Hepatocyte (in vitro differentiated cells): ENCODE measurements at places on chromosomes 5 and 9. TPM values are rescaled to one million over a fixed set of nuclear protein-coding genes. Genes with fewer than 3 reads are reported as not detected.

Gene NME5
- polyA plus RNA-seq = 1.8 and 2.6 TPM in 2 replicates

DNA sequence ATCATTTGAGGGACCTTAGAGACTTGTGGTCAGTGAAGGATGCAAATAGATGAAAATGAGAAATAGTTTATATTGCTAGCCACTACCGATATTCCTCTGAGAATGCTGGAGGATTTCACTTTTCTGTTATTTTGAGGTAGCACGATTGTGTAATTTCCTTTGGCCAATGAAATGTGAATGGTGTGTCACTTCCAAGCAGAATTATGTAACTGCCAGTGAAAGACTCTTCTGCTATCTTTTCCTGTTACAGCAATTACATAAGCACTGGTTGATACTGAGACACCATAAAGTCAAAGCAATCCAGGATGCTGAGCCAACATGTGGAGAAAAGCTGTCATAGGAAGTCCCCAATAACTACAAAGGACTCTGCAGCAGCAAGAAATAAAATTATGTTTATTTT, 3.6 kb upstream of the PCDHA2 start:
- no peak for DNase-seq

DNA sequence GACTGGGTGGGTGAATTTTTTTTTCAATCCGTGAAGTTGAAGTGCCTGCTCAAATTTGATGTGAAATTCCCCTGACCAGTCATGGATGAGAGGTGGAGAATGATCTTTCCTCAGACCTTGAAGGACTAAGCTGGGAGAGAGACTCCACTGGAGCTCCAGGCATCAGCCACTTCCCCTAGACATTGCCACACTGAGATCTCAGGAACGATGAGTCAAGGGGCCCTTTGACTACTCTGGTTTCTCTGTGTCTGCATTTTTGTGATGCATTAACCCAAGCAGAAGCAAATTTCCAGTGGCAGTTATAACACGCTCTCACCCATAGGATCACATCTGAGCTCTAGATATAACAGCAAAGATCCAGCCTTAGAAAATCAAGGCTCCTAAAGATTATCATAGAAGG, 171.2 kb upstream of the KIF2A start:
- DNase-seq = peak; percentile 8

DNA sequence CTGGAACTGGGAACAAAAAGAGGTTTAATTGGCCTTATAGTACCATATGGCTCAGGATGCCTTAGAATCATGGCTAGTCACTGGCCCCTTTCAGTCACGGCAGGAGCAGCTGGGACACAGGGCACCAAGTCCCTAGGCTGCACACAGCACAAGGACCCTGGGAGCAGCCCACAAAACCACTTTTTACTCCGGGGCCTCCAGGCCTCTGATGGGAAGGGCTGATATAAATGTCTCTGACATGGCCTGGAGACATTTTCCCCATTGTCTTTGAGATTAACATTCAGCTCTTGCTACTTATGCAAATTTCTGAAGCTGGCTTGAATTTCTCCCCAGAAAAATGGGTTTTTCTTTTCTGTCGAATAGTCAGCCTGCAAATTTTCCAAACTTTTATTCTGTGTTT, 1026.4 kb upstream of the COX7C start:
- DNase-seq = no peak

GRCh38 chr9:131037335-131038255, 28.6 kb downstream of the LAMC3 start:
- peak; percentile 31 for DNase-seq

- no peak for DNase-seq
These were observed 10.6 kb upstream of the NDUFS4 start for GRCh38 chr5:53549792-53550191.

Gene DBH
- polyA plus RNA-seq = 0.32 and 0.44 TPM in 2 replicates

Gene SH3TC2
- polyA plus RNA-seq = 1.3 and 2.2 TPM in 2 replicates

GRCh38 chr9:133737774-133738639, at the start of gene SARDH:
Gene SARDH, minus strand, starts transcription at chr9:133738352. Its CDS starts 4,179 bp downstream, at chr9:133734173.
- DNase-seq = peak; percentile 75

GRCh38 chr5:39256477-39257235, 37.3 kb upstream of the FYB1 start:
- DNase-seq = no peak

DNA sequence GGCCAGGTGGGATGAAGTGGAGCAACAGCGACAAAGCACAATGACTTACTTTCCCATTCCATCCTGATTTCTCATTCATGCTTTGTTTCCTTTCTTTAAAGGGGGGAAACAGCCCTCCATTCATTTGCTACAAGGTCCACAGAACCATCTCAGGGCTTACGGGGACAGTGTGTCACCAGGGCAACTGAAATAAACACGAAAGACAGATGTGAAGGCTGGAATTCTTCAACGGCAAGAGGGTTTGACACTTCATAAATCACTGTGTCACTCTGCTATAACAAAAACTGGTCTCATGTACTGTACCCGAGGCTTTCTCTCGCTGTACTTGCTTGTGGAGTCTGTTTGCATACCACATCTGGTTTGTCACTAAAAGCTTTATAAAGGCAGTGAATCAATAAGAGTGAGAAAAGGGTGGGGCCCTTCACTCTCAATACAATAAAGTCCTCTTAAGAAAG, 150.8 kb downstream of the EFNA5 start:
- peak; percentile 50 for DNase-seq

DNA sequence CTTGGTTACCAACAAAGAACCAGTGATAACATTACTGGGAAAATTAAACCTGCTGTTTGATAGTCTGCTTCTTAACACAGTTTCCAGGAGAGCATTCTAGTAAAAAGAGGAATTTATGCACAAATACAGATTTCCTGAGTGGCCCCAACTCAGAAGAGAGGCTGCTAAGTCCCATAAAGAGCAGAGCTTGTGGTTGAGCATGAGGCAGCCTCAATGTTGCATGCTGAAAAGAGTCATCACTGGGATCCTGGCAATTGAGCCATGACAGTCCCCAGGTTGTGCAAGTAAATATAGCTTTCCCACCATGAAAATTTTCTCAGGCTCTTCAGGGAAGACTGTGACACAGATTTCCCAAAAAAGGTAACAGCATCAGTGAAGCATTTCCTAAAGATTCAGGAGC, 47.5 kb upstream of the ADRB2 start:
- DNase-seq = no peak

Gene ENTREP1
- 0.94 and 4.9 TPM in 2 replicates for polyA plus RNA-seq

Gene TXN
- polyA plus RNA-seq = 416 and 426 TPM in 2 replicates

DNA sequence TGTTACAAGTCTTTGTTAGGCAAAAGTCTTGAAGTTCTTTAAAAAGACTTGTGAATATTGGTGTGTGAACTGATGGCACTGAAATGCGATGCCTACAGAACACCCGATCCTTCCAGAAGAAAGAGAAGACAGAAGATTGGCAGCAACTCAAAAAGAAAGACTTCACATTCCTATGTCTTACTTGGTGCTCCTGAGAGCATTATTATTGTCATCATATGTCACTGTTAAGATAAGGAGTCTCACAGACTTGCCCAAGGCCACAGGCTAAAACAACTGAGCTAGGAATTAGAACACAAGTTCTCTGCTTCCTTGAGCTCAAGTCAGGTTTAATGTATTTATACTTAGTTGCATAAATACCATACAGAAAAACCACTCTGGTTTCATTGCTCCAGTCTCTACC, 198.0 kb downstream of the PARP8 start:
- DNase-seq = no peak

GRCh38 chr5:133120156-133120750, 68.4 kb downstream of the HSPA4 start:
- DNase-seq = no peak

DNA sequence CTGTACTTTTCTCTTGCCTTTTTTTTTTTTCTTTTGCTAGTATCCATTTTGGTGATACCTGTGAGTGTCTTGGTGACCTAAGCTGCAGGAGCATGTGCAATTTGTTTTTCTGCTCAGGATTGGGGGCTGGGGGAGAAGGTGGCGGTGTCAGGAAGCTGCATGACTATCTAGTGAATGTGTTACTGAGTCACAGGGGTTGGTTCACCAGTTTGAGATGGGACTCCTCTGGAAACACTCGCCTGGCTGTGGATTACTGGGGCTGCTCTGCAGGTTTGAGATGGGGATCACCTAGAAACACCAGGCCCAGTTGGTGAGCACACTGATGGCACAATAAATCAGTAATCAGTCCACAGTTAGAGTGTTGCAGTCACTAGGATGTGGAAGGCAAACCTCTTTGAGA, 447.9 kb downstream of the SPATA31D1 start:
- no peak for DNase-seq

GRCh38 chr5:128813317-128814070, 151.8 kb upstream of the SLC27A6 start:
- DNase-seq = no peak

Gene DOCK8
- 3.0 and 6.5 TPM in 2 replicates for polyA plus RNA-seq

DNA sequence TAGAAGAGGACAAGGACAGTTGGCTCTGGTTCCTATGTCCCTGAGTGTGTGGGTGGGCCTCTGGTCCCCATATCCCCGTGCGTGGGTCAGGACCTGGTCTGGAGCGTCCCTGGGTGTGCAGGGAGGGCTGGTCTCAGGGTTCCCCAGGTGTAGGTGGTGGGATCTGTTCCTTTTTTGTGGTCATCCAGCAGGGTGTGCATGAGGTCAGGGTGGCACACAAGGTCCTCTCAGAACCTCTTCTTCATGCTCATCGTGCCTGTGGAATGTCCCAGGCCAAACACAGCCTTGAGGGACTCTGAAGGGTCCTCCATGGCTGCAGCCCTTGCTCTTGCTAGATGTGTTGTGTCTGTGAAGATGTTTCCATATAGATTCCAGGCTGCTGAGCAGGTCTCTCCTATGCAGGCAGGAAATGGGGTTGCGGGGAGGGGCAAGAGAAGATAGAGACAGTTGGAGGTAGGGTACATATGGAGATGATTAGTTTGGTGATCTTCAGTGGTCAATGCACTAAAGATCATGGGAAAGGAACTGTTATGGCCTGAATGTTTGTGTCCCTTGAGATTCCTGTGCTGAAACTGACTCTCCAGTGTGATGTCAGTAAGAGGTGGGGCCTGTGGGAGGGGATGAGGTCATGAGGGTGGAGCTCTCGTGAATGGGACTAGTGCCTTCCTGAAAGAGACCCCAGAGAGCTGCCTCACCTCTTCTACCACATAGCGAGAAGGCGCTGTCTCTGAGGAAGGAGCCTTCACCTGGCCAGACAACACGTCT, 53.1 kb downstream of the NXNL2 start:
- no peak for DNase-seq

GRCh38 chr5:29960323-29960722, 1233.2 kb upstream of the CDH6 start:
- DNase-seq = no peak
